Left renal pelvis (tissue), 4 donors: ENCODE measurements at places on chromosomes 3 and 15.

- DNase-seq, result no peak
Measured at GRCh38 chr3:136535906-136536305, 216.3 kb downstream of the STAG1 start.

GRCh38 chr15:91100814-91101607 is 954 bp downstream of the SV2B start:
- no peak for DNase-seq

DNA sequence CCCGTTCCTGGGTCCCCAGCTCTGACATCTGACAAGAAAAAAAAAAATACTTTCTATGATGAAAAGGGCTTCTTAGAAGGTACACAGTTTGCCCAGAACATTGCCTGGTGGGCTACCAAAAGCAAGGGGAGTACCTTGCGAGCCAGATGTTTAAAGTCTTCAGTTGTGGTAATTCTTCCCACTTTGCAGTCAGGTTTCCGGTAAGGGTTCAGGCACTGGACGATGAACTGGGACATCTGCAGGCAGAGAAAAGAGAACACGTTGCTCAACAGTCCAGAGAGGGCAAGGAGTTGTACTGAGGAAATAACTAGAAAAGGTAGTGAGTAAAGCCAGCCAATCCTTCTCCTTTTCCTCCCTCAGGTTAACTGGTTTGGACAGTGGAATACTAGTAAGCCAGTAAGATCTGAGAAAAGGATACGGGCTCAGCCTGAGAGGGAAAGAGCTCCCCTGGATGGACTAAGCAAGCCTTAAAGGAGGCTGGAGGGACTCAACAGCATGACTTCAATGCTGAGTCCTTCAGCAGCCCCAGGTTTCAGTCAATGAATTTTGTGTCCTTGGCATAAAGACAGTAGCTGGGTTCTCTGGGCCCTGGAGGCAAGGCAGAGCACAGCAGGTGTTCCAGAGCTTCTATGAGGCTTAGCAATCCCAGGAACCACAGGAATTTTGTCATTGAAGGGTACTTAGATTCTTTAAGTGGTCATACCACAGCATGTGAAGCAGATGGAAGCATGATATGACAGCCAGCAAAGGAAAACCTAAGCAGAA is 38.2 kb downstream of the NBEAL2 start:
- DNase-seq, result no peak

DNA sequence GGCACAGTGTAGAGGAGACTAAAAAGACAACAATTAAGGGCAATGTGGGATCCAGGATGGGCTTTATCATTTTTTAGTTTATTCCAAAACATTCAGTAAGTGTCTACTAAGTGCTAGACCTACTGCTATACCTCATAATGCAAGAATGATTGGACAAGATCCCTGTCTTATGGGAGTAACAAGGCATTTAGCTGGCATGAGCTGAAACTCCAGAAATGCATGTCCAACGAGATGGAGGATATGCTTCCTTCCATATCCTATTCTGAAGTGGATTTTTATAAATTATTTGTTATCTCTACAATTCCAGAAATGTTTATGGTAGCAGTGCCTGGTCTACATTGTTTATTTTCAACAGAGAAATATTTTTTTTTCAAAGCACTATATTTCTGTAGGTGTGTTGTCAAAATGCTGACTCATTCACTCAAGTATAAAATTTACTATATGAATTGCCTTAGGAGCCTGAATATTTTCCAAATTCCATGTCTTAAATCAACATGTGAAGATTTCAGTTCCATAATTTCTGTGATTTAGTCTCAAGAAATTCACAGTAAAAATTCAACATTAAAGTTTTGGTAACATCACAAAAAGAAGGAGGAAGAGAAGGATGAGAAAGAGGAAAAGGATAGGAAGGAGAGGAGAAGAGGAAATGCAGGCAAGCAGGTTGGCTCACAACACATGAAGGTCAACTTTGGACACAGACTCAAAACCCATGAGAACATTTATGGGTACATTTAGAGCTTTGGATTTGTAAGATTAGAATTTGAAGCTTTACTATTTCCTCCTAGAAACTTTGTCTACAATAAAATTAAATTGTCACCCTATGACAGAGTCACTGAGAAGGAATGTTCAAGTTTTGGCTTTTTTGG is 88.6 kb downstream of the P3H2 start:
- DNase-seq, result no peak

DNA sequence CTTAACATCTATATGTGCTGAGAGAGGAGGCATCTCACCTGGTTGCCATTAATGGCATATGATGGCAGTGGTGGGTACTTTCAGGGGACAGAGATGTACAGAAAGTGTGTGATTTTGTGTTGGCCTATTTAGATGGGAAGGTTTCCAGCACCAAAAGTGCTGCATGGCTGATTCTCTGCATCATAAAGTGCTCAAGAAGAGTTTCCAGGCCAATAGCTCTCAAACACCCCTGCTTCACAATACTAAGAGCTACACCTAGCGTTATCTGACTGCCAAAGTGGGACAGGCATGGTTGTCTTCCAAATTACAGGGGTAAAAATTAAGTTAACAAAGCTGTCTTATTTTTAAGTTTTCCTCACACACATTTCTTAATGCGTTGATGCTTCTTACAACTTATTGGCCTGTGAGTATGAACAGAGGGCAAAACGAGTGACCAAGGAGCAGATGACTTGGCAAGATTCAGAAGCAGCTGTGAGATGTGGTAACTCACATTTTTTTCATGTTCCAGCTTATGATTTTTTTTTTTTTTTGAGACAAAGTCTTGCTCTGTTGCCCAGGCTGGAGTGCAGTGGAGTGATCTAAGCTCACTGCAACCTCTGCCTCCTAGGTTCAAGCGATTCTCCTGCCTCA is 41.4 kb upstream of the VEPH1 start:
- no peak for DNase-seq

- DNase-seq, result no peak
Measured at GRCh38 chr15:38029736-38030135, 95.3 kb downstream of the TMCO5A start.

- no peak for DNase-seq
Measured at GRCh38 chr3:160218136-160218535, 7.1 kb upstream of the C3orf80 start.

GRCh38 chr3:131705558-131706051 is 202.8 kb upstream of the MRPL3 start:
- no peak for DNase-seq

GRCh38 chr15:100147828-100148227 is 193.9 kb downstream of the ADAMTS17 start:
- DNase-seq, result no peak

DNA sequence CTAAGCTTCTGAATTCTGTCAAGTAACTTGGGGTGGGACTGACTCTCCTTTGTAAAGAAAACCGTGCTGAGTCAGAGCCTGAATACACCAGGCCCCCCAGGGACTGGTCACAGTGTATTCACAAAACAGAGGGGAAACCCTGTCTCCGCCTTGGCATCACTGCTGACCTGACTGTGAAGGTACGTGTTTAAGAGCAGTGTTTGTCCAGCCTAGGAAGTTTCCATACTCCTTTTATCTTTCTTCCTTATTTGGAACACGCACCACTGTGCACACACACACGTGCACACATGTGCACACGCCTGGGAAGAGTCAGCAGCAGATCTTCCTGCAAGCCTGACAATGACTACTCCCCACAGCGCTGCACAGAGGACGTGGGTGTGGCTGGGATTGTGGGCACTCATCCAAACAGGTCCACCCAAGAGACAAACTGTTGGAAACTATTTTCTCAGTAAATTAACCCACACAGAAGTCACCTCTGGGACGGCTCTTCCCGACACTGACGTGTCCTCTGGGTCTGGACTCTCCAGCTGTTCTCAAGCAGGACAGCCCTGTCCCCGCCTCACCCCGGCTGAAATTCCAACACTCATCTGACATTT is 87.7 kb downstream of the ATP10A start:
- no peak for DNase-seq
